ENCODE measurements at places on chromosomes 3 and 15.

GRCh38 chr3:48467110-48467454 is 20.5 kb downstream of the ATRIP start:
- DNase-seq: no peak

DNA sequence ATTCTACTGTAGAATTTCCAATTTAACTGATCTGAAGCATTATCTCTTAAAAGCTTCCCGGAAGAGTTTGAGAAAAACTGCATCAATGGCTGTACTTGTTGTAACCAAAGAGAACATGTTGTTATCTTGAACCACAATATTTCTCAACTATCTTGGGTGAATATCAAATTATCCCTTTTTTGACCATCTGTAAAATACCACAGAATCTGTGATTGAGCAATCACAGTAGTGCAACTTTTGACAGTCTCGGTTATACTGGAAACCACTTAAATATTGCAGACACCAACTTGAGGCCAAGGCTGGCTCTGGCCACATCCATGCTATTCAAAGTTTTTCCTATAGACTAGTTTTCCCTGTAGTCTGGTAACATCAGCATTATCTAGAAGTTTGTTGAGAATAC is 842.8 kb upstream of the EPHA6 start:
- DNase-seq: no peak

DNA sequence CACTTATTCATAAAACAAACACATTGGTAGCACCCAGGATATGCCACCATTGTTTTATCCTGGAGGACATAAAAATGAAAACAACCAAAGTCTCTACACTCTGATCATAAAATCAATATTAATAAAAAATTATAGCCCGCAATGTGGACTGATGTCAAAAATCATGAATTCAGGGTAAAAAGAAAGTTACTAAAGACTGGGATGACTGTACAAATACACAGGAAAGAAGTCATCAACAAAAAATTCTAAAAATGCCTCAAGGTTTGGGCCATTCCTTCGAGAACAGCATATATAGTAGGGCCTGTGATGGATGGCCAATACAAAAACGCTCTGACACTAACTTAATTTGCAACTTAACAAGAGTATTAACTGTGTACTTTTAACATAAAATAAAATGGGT is 76.8 kb downstream of the THBS1 start:
- no peak for DNase-seq

DNA sequence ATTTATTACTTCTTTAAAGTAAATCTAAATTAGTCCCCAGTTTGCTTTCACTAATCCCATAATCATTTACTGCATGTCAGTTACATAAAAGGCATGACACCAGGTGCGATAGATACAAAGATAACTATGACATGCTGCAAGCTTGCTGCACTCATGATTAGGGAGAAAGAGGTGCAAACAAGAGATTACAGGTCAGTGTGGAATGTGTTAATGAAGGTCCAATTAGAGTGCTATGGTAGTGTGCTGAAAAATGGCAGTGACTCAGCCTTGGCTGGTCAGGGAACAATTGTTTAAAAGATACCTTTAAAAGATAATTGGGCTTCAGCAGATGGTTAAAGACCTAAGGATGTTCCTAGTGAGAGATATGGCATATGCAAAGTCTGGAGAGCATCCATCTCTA is 352.6 kb upstream of the TGFBR2 start:
- DNase-seq: no peak

DNA sequence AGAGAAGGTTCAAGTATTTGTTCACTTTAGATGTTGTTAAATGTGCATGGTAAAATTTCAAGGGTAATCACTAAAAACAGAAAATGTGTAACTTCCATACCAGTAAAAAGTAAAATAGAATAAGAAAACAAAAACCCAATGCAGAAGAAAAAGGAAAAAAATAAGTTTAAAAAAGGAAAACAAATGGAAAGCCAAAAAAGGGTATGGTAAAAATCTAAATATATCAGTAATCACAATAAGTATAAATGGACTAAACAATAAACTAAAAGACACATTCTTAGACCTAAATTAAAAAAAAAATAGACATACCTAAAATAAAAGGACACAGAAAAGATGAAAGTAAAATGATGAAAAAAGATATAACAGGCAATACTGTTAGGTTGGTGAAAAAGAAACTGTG is 9.5 kb upstream of the CLN6 start:
- no peak for DNase-seq

GRCh38 chr3:24387493-24387892 is 107.2 kb downstream of the THRB start:
- no peak for DNase-seq

GRCh38 chr15:85826756-85827515 is 32.2 kb upstream of the KLHL25 start:
- DNase-seq: no peak

DNA sequence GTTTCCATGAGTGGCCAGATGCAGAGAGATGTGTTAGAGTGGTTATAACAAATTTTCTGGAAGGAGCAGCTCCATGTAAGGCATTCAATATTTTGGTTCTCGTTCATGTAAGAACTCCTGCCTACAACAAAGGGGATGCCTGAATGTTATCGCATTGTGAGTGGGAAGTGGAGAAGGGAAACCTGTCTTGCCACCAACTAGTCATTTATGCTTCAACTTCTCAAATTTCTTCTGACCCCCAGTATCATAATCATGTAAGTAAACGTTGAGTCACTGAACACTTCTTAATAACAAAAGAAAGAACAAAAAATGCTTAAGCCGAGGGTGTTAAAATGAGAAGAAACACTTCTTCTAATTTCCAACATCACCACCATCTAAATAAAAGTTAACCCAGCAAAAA is 62.0 kb upstream of the MRPL3 start:
- DNase-seq: no peak

DNA sequence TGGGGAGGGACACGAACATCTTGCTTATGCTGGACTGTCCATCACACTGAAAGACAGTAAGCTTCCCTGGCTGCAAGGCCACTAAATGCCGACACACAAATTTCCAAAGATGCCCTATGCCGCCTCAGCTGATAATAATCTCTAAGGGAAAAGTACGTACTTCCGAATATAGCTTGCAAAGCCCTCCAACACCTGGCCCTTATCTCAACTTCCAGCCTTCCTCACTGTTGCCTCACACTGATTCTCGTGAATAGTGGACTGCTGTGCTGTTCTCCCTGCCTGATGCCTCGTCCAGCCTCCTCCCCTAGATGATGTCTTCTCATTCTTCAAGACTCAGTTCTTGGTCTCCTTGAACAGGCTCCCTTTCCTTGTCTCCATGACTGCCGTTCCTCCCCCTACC is 72.3 kb downstream of the CD47 start:
- DNase-seq: no peak

DNA sequence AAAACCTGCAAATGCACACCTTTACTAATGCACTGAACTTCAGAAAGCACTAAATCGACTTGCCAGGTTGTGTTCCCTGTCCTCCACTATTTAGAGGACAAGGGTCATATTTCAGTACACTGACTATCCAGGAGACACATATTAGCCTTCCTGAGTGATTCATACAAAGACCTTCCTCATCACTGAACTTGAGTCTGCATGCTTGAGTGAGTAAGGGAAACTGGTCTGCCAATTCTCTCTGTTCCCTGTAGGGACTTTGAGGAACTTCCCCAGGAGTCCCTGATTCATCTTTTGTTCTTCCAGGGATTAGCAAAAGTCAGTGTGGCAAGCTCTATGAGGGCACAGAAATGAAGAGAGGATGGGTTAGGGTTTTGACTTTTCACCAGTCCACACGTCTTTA is 565.9 kb downstream of the PDCD6IP start:
- no peak for DNase-seq

DNA sequence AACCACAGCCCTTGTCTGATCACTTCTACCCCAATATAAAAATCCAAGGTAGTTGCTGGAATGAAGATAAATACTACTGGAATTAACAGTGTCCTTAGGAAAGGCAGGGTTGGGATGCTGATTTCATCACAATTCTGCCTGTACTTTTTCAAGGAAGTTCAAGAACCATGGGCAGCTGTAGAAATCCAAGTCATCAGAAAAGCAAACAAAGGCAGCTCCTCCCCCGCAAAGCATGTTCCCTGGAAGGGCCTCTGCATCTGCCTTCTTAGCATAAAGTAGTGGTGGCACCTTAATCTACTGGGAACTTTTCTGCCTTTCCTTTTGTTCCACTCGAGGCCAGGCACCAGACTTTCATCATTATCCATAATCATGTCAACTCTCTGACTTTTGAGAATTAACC is 54.4 kb downstream of the ERC2 start:
- no peak for DNase-seq

DNA sequence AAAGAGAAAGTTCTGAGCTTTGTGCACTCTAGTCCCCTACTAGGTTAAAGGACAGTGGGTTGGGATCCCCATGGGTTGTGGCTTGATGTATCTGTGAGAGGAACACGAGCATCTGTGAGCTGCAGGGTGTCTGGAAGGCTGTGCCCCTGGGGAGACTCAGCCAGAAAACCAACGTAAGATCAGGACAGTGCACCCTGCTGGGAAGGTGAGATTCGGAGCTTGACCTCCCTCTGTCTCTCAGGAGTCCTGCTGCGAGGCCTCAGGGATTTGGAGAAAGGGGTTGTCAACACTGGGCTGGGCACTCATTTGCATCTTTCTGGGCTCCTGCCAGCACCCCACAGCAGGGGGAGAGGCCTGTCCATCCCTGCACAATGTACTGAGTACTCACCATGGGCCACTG is 15.2 kb downstream of the ANKRD63 start:
- DNase-seq: no peak

- no peak for DNase-seq
Observed at GRCh38 chr15:60376677-60377095, 21.1 kb downstream of the ANXA2 start.

GRCh38 chr15:45100884-45101625 is 12.9 kb downstream of the DUOX2 start:
- DNase-seq: no peak

- DNase-seq: peak; percentile 5
Observed at GRCh38 chr3:195768414-195768813, 43.3 kb downstream of the MUC4 start.

GRCh38 chr15:55239440-55240124 is 42.8 kb upstream of the RSL24D1 start:
- no peak for DNase-seq

DNA sequence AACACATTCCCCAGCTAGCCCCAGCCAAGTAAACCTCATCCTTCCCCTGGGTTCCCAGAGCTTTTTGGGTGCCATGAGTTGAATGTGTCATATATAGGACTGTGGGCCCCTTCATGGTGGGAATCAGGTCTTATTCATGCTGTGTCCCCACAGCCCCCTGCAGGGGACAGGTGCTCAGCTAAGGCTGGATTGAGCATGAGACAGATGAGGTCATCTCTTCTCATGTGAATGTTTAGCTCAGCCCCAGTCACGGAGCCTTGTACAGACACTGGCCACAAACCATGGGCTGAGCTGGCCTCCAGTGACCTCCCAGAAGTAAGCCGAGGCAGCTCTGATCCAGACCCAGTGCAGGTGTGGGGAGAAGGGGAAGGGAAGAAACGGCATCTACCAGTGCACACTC is 70.7 kb downstream of the C3orf70 start:
- DNase-seq: no peak

DNA sequence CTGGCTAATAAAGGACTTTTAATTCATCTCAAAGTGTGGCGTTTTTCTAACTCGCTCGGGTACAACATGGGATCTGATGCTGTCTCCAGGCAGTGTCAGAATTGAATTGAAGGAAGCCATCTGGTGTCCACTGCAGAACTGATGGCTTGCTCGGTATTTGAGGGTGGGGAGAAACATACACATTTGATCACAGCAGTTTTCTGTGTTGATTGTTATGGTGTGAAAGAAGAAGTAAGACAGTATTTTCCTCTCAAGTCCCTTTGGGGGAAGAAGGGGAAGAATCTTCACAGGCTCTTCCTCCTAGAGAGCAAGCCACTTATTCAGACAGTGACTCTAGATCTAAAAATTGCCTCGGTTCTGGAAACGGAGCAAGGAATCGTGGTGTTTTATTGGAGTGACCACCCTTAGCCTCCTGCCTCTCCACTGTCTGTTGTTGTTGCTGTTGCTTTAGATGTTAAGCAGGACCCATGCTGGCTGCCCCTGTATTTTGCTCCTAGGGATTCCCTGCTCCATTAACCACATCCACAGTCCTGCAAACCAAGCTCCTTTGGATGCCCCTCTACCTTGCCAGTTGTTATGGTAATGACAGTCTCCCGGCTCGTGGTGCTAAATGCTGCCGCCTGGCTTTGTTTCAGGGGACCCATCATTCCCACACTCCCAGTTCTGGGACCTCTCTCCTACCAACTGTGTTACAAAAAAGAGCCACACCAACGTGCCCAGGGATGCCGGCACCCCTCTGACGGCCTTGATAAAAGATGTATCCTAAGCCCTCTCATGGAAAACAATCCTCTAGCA is 15.3 kb upstream of the MCCC1 start:
- DNase-seq: no peak

- DNase-seq: no peak
Observed at GRCh38 chr3:117873249-117873600, 1161.4 kb downstream of the IGSF11 start.

DNA sequence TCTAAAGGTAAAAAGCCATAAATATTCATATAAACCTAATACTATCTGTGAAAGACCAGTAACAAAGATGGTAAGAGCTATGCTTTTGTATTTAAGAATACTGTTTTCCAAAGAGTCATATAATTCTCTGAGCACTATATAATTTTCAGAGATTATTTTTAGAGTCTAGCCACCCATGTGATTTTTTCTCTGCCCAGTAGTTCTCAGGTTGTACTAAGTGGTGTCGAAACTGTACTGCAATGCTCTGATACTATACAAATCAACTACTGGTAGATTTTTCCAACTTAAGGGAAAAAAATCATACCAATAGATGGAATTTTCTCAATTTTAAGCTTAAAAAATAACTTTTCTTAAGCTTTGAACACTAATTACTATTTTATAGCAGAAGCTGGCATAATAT is 104.8 kb downstream of the MYO5A start:
- no peak for DNase-seq

GRCh38 chr3:117722856-117723255 is 1013.3 kb downstream of the TUSC7 start:
- no peak for DNase-seq

DNA sequence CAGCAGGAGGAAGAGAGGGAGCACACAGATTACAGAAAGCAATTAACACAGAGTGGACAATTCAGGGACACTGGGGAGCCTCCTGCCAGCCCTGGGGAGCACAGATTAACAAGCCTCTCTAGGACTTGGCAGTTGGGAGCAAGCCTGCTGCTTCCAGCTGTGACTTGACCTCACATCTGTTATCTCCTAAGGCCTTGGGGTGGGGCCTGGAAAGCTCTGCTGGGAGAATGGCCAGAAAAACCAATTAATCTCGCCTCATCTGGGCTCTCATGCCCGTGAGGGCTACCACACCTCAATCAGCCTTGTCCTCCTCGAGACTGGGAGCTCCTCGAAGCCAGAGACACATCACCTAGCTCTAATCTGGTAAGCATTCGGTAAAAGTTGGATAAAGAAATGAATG is 39.1 kb downstream of the SEMA5B start:
- DNase-seq: no peak

GRCh38 chr15:74950078-74950908 is 6.3 kb downstream of the RPP25 start:
- peak; percentile 79 for DNase-seq

Data from HuH-7.5 (cell line).